ENCODE measurements at places on chromosomes 3 and 15. TPM values are rescaled to one million over a fixed set of nuclear protein-coding genes. Genes with fewer than 3 reads are reported as not detected.

The C3orf70 gene
- not detected for total RNA-seq

The CD86 gene
- total RNA-seq: 24.0 TPM

The DPPA4 gene
- total RNA-seq: 0.40 TPM

The C15orf62 gene
- 1.3 TPM for total RNA-seq

The SCG3 gene
- total RNA-seq: not detected

DNA sequence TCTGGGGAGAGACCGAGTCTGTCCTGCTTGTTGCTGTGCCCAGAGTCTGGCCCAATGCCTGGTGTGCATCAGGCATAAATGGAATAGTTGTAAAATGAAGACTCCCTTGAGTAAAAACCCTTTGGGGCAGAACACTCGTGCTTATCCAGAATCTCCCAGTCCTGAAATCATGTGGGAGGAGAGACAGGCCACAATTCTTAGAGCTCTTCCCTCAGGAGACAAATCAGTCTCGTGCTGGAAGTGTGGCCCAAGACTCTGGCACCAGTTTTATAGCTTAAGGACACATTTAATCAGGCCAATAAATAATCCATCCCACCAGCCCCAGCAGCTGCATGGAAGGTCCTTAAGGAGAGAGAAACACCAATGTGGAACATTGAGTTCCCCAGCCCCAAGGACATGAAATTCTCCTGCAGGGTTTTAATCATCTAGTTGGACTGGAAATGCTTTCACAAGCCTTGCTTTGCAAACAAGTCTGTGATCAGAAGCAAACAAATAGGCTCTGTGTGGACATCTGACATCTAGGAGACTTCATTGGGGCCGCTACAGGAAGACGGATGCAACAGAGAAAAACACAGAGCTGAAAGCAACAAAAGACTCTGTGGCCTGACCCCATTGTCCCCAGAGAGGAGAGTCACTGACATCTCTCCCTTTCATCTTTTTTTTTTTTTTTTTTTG, 70.4 kb downstream of the LSM3 start:
- no peaks in the 10 kb centered on the region for H3K4me1 ChIP-seq
- H3K27ac ChIP-seq: no peak overlapping the region
- no peak overlapping the region for H3K4me3 ChIP-seq
- no peaks in the 10 kb centered on the region for H3K36me3 ChIP-seq
- no peak for DNase-seq
- no peaks in the 10 kb centered on the region for H3K27me3 ChIP-seq

DNA sequence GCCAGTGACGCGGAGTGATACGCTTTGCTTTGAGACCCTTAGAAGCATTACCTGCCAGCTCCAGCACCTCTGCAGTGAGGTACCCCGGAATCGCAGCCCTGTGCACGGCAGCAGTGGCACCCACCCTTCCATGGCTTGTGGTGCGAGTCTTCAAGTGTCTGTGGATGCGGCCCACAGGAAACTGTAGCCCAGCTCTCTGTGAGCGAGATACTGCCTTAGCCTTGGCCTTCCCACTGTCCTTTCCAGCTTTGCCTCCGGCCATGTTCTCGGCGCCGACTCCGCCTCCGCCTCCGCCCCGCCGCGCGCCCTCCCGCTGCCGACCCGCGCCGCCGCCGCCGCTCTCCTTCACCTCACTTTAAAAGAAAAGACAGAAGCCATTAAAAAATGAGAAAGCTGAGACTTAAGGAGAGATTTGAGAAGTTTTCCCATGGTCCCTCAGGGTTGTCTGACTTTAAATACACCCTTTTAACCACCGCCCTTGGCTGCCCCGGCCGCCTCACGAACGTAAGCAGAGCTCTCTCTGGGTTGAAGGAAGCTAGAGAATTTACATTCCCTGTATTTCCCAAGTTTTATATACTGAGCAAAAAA, 78.5 kb upstream of the FAM174B start:
- H3K27ac ChIP-seq: no peak overlapping the region
- no peaks in the 10 kb centered on the region for H3K36me3 ChIP-seq
- no peaks in the 10 kb centered on the region for H3K27me3 ChIP-seq

GRCh38 chr15:47715856-47716445, 1.4 kb upstream of the SEMA6D start:
- no peaks in the 10 kb centered on the region for H3K36me3 ChIP-seq
- no peaks in the 10 kb centered on the region for H3K4me1 ChIP-seq
- H3K27ac ChIP-seq: no peak overlapping the region
- no peak overlapping the region for H3K4me3 ChIP-seq

DNA sequence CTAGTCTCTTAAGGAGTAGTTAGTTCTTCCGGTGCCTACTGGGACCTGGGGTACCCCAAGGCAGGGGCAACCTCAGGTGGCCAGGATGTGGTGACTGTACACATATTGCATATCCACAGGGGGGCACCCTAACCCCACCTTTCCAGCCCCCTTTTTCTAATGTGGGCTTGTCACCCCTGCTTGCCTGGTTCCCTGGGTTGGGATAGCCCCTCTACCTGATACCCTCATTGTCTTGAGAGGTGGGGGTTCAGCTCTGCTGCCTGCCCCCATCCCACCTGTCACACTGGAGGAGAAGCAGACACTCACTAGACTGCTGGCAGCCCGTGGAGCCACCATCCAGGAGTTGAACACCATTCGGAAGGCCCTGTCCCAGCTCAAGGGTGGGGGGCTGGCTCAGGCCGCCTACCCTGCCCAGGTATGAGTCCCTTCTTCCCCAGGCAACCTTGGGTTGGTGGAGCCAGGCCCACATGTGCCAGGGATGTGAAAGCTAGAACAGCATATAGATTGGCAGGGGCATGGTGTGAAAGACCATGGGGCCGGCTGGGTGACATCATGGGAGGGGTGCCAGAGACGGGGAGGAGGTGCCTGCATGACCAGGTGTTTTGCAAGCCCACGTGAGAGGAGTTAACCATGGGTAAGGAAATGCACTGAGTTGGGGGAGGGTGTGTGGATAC, 4.0 kb downstream of the GLYCTK start:
- H3K36me3 ChIP-seq: peaks cover 10% of the 10 kb centered on the region
- H3K4me3 ChIP-seq: no peak overlapping the region
- DNase-seq: peak; percentile 44
- H3K4me1 ChIP-seq: peaks cover 10% of the 10 kb centered on the region

DNA sequence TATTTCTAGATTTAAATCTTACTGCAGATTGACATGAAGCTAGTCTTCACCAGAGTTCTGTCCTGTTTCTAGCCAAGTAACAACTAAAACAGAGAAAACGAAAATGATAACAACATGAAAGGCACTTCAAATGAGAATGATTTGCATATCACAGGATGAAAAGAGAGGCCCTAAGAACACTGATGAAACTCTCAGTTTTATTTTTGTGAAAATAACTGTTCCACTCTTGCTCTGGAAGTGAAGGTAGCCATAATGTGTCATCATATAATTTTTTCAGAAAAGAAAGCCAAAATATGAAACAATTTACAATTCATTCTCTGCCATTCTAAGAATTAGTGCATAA, 274.4 kb downstream of the ADAMTSL3 start:
- DNase-seq: no peak
- H3K4me1 ChIP-seq: no peaks in the 10 kb centered on the region
- no peaks in the 10 kb centered on the region for H3K36me3 ChIP-seq
- no peak overlapping the region for H3K4me3 ChIP-seq
- H3K27ac ChIP-seq: no peak overlapping the region
- no peaks in the 10 kb centered on the region for H3K27me3 ChIP-seq

GRCh38 chr15:40914486-40914885, 14.7 kb upstream of the DLL4 start:
- H3K4me1 ChIP-seq: no peaks in the 10 kb centered on the region
- DNase-seq: no peak
- no peaks in the 10 kb centered on the region for H3K27me3 ChIP-seq
- no peak overlapping the region for H3K27ac ChIP-seq

- no peaks in the 10 kb centered on the region for H3K4me1 ChIP-seq
- H3K27ac ChIP-seq: no peak overlapping the region
- no peaks in the 10 kb centered on the region for H3K27me3 ChIP-seq
- DNase-seq: no peak
- H3K4me3 ChIP-seq: no peak overlapping the region
Measured at GRCh38 chr15:83723216-83723615, 69.3 kb downstream of the ADAMTSL3 start.

GRCh38 chr3:23767546-23767945, 38.2 kb upstream of the UBE2E1 start:
- H3K4me1 ChIP-seq: no peaks in the 10 kb centered on the region
- H3K27ac ChIP-seq: no peak overlapping the region
- no peaks in the 10 kb centered on the region for H3K27me3 ChIP-seq
- DNase-seq: no peak

DNA sequence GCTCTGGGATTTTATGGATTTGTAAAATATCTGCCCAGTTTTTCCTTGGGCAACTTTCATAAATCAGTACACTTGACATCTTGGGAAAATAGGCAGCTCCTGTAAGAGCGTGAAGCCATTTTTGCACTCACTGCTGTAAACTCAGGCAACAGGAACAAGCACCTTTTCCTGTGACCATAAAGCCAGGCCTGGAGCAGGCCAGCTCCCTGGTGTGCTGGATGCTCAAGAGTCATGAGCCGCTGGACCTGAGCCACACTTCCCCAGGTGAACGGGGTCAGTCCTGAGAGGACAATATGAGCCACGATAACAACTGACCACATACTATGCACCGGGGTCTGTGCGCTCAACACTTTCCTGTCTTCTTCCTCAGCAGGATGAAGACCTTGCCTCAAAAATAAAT, 158.2 kb downstream of the NUP210 start:
- H3K4me3 ChIP-seq: no peak overlapping the region
- no peak overlapping the region for H3K27ac ChIP-seq
- H3K4me1 ChIP-seq: peaks cover 8% of the 10 kb centered on the region

DNA sequence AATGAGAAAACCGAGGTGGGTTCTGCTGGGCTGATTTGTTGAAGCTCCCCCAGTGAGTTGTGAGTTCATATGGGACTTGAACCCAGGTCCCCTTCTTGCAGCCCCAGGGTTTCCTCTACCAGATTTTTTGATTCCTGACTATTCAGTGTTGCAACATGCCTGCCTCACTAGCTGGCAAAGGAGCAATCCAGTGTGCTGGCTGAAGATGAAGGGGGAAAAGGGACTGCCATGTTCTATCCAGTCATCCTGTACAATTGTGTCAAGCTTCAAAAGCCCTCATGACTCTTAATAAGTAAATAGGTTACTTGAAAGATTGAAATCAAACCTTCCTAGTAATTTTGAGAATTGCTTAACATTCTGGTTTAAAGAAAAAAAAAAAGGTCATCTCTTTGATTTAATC, 211.5 kb upstream of the TP63 start:
- no peaks in the 10 kb centered on the region for H3K4me1 ChIP-seq
- no peak overlapping the region for H3K27ac ChIP-seq
- H3K36me3 ChIP-seq: no peaks in the 10 kb centered on the region
- no peak overlapping the region for H3K4me3 ChIP-seq

GRCh38 chr15:100373120-100373896, 31.5 kb upstream of the ADAMTS17 start:
- no peak overlapping the region for H3K4me3 ChIP-seq
- DNase-seq: no peak
- no peaks in the 10 kb centered on the region for H3K4me1 ChIP-seq
- no peaks in the 10 kb centered on the region for H3K27me3 ChIP-seq
- H3K36me3 ChIP-seq: no peaks in the 10 kb centered on the region

DNA sequence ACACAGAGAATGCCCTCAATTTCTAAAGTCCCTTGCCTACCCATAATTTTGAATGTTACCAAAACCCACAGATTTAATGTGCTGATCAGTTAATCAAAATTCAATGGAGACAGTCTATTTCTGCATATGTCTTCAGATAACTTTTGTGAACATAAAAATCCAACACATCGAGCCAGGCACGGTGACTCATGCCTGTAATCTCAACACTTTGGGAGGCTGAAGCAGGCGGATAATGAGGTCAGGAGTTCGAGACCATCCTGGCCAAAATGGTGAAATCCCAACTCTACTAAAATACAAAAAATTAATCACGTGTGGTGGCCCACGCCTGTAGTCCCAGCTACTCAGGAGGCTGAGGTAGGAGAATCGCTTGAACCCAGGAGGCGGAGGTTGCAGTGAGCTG, 49.3 kb downstream of the PEAK1 start:
- no peak for DNase-seq
- no peak overlapping the region for H3K4me3 ChIP-seq
- no peaks in the 10 kb centered on the region for H3K36me3 ChIP-seq
- H3K27ac ChIP-seq: no peak overlapping the region
- H3K4me1 ChIP-seq: no peaks in the 10 kb centered on the region

GRCh38 chr3:121698476-121698875, 37.8 kb upstream of the HCLS1 start:
- DNase-seq: no peak
- no peak overlapping the region for H3K4me3 ChIP-seq
- H3K27me3 ChIP-seq: no peaks in the 10 kb centered on the region
- H3K27ac ChIP-seq: no peak overlapping the region

DNA sequence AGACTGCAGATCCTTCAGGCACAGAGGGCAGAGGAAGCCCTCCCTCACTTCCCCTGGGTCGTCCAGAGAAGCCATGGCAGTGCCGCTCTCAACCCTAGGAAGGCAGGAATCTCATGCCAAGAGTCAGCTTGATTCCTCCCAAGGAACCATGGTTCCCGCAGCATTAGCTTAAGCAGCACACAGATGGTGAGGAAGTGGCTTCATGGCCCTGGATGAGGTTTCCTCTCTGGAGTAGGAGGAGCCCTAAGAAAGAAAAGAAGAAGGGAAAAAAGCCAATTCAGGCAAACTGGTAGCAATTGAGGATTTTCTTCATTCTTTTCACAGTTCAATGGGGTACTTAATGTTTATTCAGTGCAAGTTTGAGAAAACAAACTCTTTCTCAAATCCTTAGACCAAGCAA, 2.9 kb downstream of the RBSN start:
- no peaks in the 10 kb centered on the region for H3K27me3 ChIP-seq
- H3K4me1 ChIP-seq: peaks cover 14% of the 10 kb centered on the region
- no peak for DNase-seq
- no peak overlapping the region for H3K27ac ChIP-seq

DNA sequence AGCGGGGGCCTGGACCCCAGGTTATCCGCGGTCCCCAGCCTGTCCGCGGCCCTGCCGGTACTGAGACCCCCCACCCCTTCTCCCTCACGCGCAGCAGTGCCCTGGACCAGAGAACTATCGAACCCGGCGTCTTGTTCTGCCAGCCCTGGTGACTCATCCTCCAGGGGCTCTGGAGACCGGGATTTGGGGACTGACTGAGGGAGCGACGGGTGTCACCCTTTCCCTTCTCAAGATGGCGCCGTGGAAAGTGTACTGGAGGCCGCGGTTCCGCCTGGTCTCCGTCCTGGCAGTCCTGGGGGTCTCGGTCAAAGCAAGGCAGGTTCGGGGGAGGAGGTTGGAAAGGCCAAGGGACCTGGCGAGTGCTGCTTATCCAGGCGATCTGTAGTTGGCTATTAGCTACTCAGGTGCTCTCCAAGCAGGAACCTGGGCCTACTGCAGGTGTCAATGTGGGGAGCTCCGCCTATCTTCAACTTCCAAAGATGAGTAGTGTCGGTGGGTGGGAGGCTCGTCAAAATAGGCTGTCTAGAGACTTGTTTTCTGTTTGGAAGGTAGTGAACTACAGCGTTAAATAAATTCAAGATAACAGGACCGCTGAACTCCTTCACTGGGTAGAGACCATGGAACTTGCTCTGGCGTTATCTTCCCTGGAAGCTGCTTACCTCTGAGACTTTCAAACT, 790 bp downstream of the RAB5A start:
- DNase-seq: peak; percentile 58
- H3K27ac ChIP-seq: peak overlapping the region; percentile 94
- H3K4me1 ChIP-seq: peaks cover 19% of the 10 kb centered on the region
- H3K27me3 ChIP-seq: no peaks in the 10 kb centered on the region

GRCh38 chr3:22451501-22451900, 700.5 kb upstream of the ZNF385D start:
- no peak overlapping the region for H3K4me3 ChIP-seq
- no peaks in the 10 kb centered on the region for H3K36me3 ChIP-seq
- H3K4me1 ChIP-seq: no peaks in the 10 kb centered on the region
- H3K27me3 ChIP-seq: no peaks in the 10 kb centered on the region
- H3K27ac ChIP-seq: no peak overlapping the region
